NCI-H526 (cell line): ENCODE measurements at places on chromosomes 1 and 21.

DNA sequence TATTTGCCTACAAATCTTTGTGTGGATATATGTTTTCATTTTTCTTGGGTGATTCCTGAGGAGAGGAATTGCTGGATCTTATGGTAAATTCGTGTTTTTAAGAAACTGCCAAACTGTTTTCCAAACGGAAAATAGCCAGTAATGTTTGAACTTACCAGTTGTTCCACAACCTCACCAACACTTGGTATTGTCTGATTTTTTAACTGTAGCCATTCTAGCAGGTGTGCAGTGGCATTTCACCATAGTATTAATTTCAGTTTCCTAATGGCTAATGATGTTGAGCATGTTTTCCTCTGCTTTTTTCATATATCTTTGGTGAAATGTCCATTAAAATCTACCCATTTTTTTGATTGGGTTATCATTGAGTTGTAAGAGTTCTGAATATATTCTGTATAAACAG is 56.6 kb downstream of the RPS6KC1 start:
- no peak for DNase-seq

- peak; percentile 10 for DNase-seq
Measured at GRCh38 chr1:10549904-10550664, 75.3 kb downstream of the PEX14 start.

DNA sequence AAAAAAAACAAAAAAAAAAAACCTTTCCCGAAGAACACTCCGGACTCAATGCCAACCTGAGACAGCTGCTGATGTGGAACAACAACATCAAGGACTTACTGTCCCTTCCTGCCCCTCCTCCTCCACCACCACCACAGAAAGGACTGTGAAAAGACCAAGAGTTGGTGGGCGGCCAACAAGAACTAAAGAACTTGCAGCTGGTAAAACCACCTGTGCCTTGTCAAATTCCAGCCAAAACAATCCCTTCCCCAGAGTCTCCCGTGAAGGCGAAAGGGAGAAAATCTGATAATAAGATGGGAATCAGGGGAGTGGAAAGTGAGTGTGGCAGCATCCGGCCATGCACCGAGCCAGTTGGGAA is 88.9 kb downstream of the PROX1 start:
- no peak for DNase-seq

DNA sequence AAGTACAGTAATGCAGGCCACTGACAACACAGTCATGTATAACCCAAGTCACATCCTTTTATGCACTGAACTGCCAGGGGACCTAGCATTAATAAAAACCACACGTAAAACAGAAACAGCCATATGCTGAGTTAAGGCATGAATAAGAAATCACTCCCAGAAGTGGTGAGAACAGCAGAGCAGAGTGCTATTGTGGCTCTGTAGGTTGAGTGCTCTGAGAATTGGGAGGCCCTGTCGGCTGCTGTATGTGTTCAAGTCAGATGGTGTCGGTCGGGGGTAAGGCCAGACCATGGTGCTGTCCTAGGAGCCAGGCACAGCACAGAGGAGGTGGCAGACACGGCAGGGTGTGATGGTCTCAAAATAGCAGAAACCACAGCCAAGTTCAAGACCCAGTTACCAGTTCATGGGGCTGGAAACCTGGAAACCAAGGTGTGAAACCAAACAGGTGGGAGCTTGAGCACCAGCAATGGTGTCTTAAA is 126.6 kb upstream of the COA6 start:
- DNase-seq, result no peak

DNA sequence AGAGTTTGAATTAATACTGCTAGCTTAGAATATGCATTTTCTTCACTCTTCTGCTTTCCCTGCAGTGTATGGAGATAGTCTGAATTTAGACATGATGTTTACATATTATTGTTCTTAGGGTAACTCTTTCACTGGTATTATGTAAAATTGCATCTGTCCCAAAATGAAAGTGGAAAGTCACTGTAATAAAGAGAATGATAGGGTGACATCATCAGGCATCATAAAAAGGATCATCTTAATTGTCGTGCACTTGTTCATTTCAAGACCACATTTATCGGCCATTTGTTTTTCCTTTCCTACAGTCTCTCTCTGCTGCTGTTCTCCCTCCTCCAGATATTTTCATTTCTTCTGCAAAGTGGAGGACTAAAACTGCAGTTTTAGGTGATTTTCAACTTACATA is 61.9 kb upstream of the ZNF281 start:
- no peak for DNase-seq

DNA sequence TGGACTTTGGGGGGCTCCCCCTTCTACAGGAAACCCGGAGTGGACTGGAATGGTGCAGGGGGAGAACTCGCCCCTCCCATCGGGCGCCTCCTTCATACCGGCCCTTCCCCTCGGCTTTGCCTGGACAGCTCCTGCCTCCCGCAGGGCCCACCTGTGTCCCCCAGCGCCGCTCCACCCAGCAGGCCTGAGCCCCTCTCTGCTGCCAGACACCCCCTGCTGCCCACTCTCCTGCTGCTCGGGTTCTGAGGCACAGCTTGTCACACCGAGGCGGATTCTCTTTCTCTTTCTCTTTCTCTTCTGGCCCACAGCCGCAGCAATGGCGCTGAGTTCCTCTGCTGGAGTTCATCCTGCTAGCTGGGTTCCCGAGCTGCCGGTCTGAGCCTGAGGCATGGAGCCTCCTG is at the start of gene TNFRSF14:
TSS of gene TNFRSF14 (plus strand) at position 95 of the 401 bp plus-strand sequence. CDS start at position 389, 294 bp downstream.
- DNase-seq, result no peak

- no peak for DNase-seq
Measured at GRCh38 chr1:41800311-41800829, 118.4 kb downstream of the HIVEP3 start.

GRCh38 chr1:81379430-81379829 is 421.3 kb upstream of the ADGRL2 start:
- DNase-seq, result no peak

DNA sequence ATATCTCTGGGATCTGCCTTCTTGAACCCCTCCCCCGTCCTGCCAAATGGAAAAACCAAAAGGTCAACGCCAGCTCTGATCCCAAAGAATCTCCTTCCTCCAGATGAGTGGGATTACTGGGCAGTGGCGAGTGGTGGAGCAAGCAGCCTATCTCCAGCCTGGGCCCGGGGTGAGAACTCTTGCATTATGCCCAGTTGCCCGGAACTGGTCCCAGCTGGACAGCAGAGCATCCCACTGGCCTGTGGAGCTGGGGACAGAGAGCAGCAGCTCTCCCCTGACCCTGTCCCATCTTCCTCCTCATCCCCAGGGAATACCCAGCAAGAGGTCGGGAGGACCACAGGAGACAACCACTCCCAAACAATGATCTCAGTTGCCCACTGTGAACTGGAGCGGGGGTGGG is 130.5 kb downstream of the TMEM53 start:
- DNase-seq, result no peak

- no peak for DNase-seq
Measured at GRCh38 chr1:192808163-192808517, 699 bp upstream of the RGS2 start.

- no peak for DNase-seq
Measured at GRCh38 chr1:53561503-53562105, 102.4 kb downstream of the DMRTB1 start.

GRCh38 chr1:226327761-226328162 is 18.8 kb upstream of the LIN9 start:
- DNase-seq, result no peak

- peak; percentile 61 for DNase-seq
Measured at GRCh38 chr1:149844101-149844500, 55.3 kb upstream of the BOLA1 start.
